Prostate gland (tissue), 2 donors: ENCODE measurements at places on chromosomes 4 and X.

DNA sequence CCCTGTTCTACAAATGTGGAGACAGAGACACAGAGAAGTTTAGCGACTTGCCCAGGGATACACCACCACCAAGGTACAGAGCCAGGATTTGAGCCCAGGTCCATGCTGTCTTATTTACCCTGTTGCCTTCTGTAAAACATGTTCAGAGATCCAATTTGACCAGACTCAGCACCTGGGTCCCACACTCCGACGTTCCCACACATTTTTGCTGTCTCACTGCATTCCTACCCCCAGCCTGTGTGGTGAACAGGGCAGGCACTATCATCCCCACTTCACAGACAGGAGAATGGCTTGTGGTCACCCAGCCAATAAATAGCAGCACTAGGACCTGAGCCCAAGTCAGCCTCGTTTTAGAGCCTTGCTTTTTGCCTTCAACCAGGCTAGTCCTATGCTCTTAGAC lies 102.8 kb downstream of the PJA1 start:
- DNase-seq: no peak

- DNase-seq: peak; percentile 14
These were observed 8.7 kb upstream of the TIMP1 start for GRCh38 chrX:47573341-47574075.

DNA sequence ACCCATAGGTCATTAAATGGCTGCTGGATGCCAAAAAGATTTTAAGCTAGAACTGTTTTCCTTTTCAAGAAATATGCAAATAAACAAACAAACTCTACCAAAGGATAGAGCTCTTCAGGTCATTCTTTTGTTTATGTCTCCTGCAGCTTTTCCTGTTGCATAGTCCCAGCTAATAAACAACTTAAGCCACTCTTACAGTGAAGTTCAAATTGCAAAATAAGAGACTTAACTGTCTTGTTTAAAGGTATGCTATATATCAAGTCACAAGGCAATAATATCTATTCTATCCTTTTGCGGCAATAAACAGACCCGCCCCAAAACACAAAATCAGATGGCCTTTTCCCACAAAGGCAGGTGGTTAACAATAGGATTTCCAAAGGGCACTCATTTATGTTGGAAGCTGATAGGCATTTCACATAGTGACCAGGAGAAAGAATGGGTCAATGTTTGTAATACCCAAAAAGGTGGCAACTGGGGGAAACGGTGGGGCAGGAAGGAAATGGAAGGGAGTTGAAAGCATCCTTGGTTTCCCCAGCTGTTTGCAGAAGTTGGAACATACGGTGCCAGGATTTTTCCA lies 15.3 kb downstream of the HAND2 start:
- no peak for DNase-seq

DNA sequence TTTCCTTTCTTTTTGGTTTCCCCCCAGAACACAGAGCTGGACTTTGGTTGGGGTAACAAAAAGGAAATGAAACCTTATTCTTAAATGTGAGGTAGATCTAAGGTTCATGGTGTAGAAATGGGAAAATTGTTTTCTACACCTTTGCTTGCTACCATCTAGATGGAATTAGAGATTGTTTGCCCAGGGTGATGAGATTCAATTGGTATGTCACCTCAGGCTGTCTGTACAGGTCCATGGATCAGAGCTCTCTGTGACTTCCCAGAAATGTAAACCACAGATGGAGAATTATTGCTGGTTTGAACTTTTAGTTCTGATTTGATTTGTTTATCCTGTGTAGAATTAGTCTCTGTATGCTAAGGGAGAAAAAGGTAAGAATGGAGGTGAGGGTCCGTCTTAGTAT lies 146.7 kb downstream of the PCDH7 start:
- peak; percentile 30 for DNase-seq

GRCh38 chrX:154372612-154373022 lies 1.8 kb downstream of the FLNA start:
- no peak for DNase-seq

DNA sequence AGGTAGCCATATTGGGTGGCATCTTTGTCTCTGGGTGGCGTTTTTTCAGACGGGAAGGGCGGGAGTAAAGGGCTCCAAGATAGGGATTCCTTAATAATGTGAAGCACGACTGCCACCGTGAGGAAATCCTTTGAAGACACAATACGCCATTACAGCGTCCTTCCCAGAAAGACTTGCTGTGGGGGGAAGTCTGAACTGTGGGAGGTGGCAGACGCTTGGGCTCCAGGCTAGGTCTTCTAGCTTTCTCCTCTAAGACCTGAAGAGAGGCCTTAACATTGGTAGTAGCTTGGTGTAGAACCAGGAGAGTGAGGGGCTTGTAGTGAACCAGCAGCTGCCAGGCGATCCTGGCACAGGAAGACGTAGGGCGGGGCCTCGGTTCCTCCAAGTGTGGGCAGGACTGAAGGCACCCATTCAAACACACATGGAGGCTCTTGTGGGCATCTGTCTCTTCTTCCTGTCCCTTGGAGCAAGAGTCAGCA lies 197.3 kb downstream of the OR13H1 start:
- DNase-seq: no peak

DNA sequence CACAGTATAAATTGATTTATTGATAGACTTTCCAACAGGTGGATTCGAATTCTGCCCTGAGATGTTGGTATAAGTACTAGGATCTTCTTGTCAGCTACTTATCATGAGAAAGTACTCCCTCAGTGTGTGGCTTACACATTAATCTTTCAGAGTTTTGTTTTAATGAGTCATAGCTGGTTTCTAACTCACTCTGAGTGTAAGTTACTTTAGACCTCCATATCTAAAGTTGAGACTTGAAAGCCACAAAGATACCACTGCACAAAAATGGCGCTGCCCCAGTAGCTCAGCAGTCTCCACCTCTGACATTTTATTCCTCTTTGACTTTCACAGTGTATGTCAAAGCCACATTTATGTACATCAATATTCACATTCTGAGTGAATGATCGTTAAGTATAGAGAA lies 318.5 kb downstream of the ARAP2 start:
- DNase-seq: no peak

DNA sequence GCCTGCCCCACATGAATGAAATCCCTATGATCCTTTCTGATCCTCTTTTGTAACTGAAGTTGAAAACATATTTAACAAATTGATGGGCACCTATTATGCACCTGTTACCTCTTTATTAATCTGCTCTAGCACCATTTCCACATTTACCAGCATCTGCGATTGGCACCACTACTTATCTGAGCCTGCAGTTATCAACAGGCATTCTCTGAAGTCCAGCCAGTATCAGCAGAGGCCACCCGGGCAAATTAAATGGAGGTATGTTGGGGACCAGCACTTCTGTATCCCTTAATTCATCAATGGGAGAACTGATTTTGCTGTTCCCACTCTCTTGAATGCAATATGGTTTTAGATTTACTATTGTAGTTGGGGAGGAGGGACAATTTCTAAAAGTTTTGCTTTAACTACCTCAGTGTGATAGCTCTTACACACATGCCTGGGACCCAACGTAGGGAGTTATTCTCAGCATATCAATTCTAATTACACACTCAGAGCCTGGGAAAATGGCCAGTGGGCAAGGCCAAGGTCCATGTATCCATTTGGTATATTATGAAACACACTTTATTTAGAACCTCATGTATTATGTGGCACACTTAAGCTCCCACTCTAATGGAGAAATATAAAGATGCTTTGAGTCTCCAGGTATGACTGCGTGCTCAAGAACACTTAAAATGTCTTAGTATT lies 1927.1 kb upstream of the PCDH7 start:
- no peak for DNase-seq

DNA sequence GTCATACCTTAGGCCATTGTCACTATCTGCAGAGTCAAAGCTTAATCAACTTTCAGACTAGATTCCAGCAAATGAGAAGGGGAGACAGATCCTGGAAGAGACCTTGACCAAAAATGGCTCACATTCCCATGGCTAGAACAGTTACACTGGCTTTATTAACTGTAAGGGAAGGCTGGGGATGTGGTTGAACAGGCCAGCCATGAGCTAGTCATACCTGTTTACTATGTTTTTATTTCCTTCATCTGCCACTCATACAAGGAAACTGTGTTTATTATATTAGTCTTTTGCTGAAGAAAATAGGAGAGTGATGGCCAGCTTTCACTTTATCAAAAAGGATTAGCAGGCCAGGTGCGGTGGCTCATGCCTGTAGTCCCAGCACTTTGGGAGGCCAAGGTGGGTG lies 319.7 kb downstream of the RAPGEF2 start:
- no peak for DNase-seq

GRCh38 chr4:101299899-101300540 lies 47.3 kb downstream of the PPP3CA start:
- DNase-seq: no peak

DNA sequence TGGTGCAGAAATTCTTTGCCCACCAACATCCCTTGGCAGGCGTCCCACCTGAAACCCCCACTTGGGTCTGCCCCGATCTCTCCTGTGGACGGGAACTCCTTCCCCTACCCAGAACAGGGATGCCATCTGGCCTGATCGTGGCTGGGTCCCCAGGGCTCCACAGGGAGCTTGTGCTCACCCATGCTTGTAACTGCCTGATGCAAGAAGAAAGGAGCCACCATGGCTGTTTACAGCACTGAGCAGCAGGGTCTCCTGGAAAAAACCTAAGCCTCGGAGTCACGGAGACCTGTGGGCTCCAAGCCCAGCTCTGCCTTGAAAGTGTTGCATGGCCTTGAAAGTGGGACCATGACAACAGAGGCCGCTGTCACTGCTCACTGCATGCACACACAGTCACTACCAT lies 101.5 kb upstream of the AFAP1 start:
- DNase-seq: no peak

GRCh38 chrX:149312988-149313387 lies 192.1 kb downstream of the IDS start:
- no peak for DNase-seq

DNA sequence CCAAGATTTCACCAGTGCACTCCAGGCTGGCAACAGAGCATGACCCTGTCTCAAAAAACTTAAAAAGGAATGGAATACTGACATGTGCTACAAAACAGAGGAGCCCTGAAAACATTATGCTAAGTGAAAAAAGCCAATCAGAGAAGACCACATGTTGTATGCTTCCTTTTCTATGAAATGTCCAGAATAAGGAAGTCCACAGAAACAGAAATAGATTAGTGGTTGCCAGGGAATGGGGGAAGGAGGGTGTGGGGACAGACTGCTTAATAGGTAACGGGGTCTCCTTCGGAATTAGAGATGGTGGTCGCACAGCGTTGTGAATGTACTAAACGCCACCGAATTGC lies 30.1 kb upstream of the KIAA0232 start:
- no peak for DNase-seq

- no peak for DNase-seq
These were observed 14.6 kb downstream of the CTAG1A start for GRCh38 chrX:154599531-154599930.
